Skin of body (tissue), 3 donors: ENCODE measurements at places on chromosomes 13 and 19. TPM values are rescaled to one million over a fixed set of nuclear protein-coding genes. Genes with fewer than 3 reads are reported as not detected.

Gene MISP3
- 0.89 TPM for total RNA-seq

Gene KCTD4
- 0.20 TPM for total RNA-seq

Gene NLRP12
- 0.99 TPM for total RNA-seq

Gene KLF2
- total RNA-seq: 10.3 TPM
